ENCODE measurements at places on chromosomes 1 and 21. TPM values are rescaled to one million over a fixed set of nuclear protein-coding genes. Genes with fewer than 3 reads are reported as not detected.

ANKRD45 gene
- total RNA-seq = not detected

DNA sequence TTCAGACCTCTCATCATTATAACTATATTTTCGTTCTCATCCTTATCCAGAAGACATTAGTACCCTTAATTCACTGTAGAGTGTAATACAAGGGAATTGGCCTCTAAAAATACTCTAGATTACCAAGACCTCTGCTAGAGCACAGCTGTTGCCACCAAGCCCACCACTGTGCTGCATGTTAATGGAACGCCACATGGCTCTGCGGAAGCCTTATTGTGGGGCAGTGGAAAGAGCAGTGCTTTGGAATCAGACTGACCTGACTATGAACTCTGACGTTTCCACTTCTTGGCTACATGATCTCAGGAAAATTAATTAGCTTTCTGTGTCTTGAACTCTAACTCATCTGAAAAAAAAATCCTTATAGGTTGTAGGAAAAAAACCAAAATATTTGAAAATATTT lies 222.1 kb downstream of the LMX1A start:
- no peak overlapping the region for H3K27ac ChIP-seq
- no peaks in the 10 kb centered on the region for H3K36me3 ChIP-seq
- peaks cover 31% of the 10 kb centered on the region for H3K4me1 ChIP-seq
- no peaks in the 10 kb centered on the region for H3K27me3 ChIP-seq
- H3K4me3 ChIP-seq = no peak overlapping the region

DNA sequence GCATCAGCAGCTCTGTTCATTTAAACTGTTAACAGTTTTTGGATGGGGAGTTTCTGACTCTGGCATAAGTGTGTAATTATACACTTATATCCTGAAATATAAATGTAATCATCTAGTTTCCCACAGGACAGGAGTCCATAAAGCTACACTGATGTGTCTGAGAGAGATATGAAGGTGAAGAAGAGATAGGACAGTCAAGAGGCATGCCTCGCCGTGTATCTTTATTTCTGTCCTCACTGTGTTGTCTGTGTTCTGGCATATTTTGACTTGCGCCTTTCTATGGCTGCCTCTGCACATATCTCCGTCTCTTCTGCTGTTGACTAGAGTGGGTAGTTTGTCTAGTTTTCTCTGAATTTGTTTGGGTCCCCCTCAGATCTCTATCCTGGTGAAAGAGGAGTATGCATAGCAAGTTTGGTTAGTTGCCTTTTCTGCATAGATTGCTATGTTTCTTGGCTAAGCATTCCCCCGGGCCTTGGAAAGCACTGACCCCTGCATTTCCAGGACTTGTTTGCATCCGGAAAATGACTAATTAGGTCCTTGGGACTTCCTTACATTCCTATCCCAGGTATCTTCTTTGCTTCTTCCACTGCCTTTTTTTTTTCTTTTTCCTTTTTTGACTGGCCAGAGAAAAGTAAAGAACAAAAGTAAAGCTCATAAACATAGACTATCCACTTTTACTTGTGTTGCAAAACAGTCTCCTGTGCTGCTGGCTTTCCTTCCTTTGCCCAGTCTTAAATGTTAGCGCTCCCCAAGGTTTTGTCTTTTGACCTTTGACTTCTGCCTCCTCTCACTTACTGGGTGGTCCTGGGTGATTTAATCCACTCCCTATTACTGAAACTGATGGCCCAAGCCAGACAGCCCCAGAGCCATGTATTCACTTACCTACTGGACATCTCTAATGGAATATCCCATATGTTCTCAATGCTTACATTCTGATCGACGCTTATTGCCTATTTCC lies 27.6 kb upstream of the CNN3 start:
- peaks cover 35% of the 10 kb centered on the region for H3K4me1 ChIP-seq
- H3K27ac ChIP-seq = no peak overlapping the region
- no peak overlapping the region for H3K4me3 ChIP-seq
- H3K36me3 ChIP-seq = no peaks in the 10 kb centered on the region
- no peaks in the 10 kb centered on the region for H3K27me3 ChIP-seq
- no peak for DNase-seq

DNA sequence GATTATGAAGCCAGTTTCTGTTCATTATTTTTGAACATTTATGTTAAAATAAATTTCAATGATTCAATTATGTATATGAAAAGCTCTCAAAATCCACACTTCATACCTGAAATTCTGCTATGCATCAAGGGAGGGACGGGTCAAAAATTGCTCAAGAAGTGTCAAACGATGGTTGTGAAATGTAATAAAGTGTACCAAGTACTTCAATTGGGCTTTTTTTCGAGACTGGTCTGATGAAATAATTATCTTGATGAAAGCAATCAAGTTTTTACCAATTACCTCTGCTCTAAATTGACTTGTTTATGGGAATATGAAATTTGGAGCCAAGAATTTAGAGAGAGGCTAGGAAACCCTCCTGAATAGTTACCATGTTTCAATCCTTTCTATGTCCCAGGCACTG lies 7.9 kb downstream of the OSCP1 start:
- DNase-seq = no peak
- H3K4me3 ChIP-seq = no peak overlapping the region
- H3K4me1 ChIP-seq = no peaks in the 10 kb centered on the region
- no peaks in the 10 kb centered on the region for H3K27me3 ChIP-seq
- H3K36me3 ChIP-seq = no peaks in the 10 kb centered on the region

GRCh38 chr1:230796626-230797025 lies 49.4 kb downstream of the CAPN9 start:
- no peak overlapping the region for H3K27ac ChIP-seq
- no peaks in the 10 kb centered on the region for H3K36me3 ChIP-seq
- no peak for DNase-seq
- H3K4me1 ChIP-seq = no peaks in the 10 kb centered on the region
- no peak overlapping the region for H3K4me3 ChIP-seq
- no peaks in the 10 kb centered on the region for H3K27me3 ChIP-seq

- no peak for DNase-seq
- no peaks in the 10 kb centered on the region for H3K4me1 ChIP-seq
- no peak overlapping the region for H3K27ac ChIP-seq
- no peaks in the 10 kb centered on the region for H3K36me3 ChIP-seq
These were observed 202.5 kb upstream of the LYPLAL1 start for GRCh38 chr1:218971156-218971555.

C2CD4D gene
- total RNA-seq = 0.23 TPM

DCST1 gene
- total RNA-seq = not detected

- H3K4me1 ChIP-seq = peaks cover 37% of the 10 kb centered on the region
- no peaks in the 10 kb centered on the region for H3K27me3 ChIP-seq
- H3K4me3 ChIP-seq = no peak overlapping the region
- DNase-seq = no peak
- peak overlapping the region; percentile 9 for H3K27ac ChIP-seq
These were observed 1.1 kb upstream of the MTMR11 start for GRCh38 chr1:149937759-149938158.

DNA sequence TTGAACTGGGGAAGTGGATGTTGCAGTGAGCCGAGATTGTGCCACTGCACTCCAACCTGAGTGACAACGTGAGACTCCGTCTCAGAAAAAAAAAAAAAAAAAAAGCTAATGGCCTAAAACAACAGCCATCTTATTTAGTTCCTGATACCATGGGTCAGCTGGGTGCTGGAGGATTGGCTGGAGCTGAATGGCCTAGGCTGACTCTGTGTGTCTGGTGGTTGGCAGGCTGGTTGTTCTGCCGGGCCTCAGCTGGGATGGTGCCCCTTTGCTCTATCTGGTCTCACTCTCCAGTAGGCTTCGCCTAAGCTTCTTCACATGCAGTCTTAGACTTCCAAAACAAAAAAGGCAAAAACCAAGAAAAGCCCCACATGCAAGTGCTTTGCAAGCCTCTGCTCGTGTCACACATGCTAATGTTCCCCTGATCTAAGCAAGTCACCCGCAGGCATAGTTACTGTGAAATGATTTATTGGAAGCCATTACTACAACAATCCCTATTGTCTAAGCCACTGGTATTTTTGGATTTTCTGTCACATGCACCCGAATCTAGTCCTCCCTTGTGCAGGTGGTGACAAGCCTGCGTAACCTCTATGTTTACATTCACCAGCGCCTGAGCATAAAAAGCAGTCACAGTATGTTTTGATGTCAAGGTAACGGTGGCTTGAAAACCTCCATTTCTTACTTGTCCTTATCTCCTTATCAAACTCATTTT lies 39.6 kb upstream of the KANK4 start:
- no peak overlapping the region for H3K4me3 ChIP-seq
- no peaks in the 10 kb centered on the region for H3K27me3 ChIP-seq
- H3K36me3 ChIP-seq = no peaks in the 10 kb centered on the region
- H3K27ac ChIP-seq = no peak overlapping the region
- DNase-seq = no peak
- no peaks in the 10 kb centered on the region for H3K4me1 ChIP-seq

ERICH3 gene
- not detected for total RNA-seq

GRCh38 chr1:165592945-165593823 lies 37.9 kb upstream of the MGST3 start:
- H3K27ac ChIP-seq = no peak overlapping the region
- H3K4me1 ChIP-seq = no peaks in the 10 kb centered on the region
- peaks cover 1% of the 10 kb centered on the region for H3K27me3 ChIP-seq
- DNase-seq = peak; percentile 55

CDCP2 gene
- total RNA-seq = not detected

INSRR gene
- total RNA-seq = not detected

- H3K27me3 ChIP-seq = no peaks in the 10 kb centered on the region
- H3K4me1 ChIP-seq = peaks cover 35% of the 10 kb centered on the region
- no peak for DNase-seq
- H3K4me3 ChIP-seq = no peak overlapping the region
These were observed 54.3 kb upstream of the TARBP1 start for GRCh38 chr1:234533034-234533891.

DNA sequence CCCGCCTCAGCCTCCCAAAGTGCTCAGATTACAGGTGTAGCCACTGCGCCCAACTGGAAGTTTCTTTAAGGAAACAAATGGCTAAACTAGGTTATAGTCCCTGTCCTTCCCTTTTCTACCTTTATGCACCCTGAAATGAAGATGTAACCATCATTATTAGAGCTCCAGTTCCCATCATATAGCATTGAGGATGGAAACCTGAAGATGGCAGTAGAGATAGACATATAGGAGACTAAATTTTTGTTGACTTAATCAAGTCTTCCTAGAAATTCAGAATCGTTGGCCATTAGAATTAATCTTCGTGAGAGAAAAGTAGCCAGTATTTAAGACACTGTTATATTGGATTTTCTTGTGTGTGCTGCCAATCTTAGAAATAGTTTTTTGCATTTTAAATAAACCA lies 1016.3 kb upstream of the NCAM2 start:
- H3K36me3 ChIP-seq = no peaks in the 10 kb centered on the region
- no peak overlapping the region for H3K27ac ChIP-seq
- DNase-seq = peak; percentile 10
- H3K27me3 ChIP-seq = no peaks in the 10 kb centered on the region
- H3K4me1 ChIP-seq = no peaks in the 10 kb centered on the region

DNA sequence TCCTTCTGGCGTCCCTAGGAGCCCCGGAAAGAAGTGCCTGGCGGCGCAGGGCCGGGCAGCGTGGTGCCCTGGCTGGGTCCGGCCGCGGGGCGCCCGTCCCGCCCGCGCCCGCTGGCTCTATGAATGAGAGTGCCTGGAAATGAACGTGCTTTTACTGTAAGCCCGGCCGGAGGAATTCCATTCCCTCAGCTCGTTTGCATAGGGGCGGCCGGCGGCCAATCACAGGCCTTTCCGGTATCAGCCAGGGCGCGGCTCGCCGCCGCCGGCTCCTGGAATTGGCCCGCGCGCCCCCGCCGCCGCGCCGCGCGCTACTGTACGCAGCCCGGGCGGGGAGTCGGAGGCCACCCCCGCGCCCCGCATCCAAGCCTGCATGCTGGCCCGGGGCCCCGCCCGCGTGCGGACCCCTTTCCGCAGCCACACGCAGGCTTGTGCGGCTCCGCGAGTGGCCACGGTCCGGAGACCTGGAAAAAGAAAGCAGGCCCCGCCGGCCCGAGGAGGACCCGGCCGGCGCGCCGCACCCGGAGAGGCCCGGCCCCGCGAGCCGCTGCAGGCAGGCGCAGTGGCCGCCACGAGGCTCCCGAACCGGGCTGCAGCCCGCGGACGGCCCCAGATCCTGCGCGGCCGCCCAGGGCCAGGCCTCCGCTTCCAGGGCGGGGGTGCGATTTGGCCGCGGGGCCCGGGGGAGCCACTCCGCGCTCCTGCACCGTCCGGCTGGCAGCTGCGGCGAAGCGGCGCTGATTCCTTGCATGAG lies 160.4 kb downstream of the RUNX1 start:
- peaks cover 2% of the 10 kb centered on the region for H3K27me3 ChIP-seq
- H3K27ac ChIP-seq = peak overlapping the region; percentile 83
- peak overlapping the region; percentile 78 for H3K4me3 ChIP-seq
- no peaks in the 10 kb centered on the region for H3K36me3 ChIP-seq

- DNase-seq = no peak
- no peak overlapping the region for H3K4me3 ChIP-seq
- no peaks in the 10 kb centered on the region for H3K36me3 ChIP-seq
- H3K27me3 ChIP-seq = no peaks in the 10 kb centered on the region
These were observed 353.8 kb upstream of the PTBP2 start for GRCh38 chr1:96367791-96368190.

DNA sequence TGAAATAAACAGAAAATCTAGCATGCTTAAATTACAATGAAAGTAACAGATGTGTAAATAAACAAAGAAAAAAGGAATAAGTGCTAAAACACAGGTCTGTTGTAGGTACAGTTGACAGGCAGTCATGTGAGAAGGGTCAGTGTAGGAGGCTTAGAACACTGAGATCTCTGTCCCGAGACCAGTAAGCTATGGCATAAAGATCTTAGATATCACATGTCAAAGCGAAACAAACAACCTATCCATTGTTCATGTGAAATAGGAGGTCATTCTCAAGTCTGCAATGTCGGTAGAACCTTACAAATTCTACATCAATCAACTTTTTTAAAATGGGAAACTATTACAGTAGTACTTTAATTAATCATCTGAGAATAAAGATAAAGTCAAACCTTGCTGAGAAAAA lies 428.9 kb upstream of the ADGRL2 start:
- no peak overlapping the region for H3K27ac ChIP-seq
- no peaks in the 10 kb centered on the region for H3K36me3 ChIP-seq
- DNase-seq = no peak
- H3K4me1 ChIP-seq = no peaks in the 10 kb centered on the region
- H3K27me3 ChIP-seq = no peaks in the 10 kb centered on the region

- no peaks in the 10 kb centered on the region for H3K4me1 ChIP-seq
- H3K27me3 ChIP-seq = no peaks in the 10 kb centered on the region
- H3K36me3 ChIP-seq = no peaks in the 10 kb centered on the region
- H3K4me3 ChIP-seq = no peak overlapping the region
These were observed 101.1 kb downstream of the KAZN start for GRCh38 chr1:14699620-14700019.

THRAP3 gene
- total RNA-seq = 89.1 TPM
